ENCODE measurements at places on chromosomes 1 and 21.

DNA sequence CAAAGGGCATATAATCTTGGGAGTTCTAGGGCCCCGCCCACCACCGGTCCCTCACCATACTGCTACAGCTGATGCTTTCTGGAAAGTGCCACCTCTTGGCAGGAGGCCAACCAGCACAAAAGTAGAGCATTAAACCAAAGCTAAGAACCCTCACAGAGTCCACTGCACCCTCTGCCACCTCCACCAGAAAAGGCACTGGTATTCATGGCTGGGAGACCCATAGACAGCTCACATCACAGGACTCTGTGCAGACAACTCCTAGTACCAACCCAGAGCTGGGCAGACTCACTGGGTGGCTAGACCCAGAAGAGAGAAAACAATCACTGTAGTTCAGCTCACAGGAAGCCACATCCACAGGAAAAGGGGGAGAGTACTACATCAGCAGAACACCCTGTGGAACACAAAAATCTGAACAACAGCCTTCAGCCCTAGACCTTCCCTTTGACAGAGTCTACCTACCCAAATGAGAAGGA is 10.8 kb downstream of the THEM4 start:
- DNase-seq: peak; percentile 46

- DNase-seq: peak; percentile 95
Observed at GRCh38 chr1:109793486-109794318, 30.0 kb upstream of the EPS8L3 start.

DNA sequence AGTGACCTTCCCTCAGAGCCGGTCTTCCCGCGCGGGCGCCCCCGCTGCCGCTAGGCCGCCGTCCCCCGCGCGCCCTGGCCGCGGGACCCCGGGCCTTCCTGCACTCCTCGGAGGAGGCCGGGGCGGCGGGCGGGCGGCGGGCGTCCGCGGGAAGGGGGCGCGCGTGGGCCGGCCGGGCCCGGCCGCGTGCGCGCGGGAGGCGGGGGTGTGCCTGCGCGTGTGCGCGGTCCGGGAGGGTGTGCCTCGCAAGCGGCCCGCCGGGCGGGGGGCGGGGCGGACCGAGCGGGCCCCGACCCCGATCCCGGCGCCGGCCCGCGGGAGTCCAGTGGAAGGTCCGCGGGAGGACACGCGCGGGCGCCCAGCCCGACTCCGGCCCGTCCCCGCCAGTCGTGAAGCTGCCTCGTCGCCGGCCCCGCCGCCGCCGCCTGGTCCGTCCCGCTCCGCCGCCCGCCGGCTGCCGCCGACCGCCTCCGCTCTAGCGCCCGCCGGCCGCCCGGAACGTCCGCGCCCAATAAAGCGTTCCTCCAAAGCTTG is 438 bp downstream of the MRPS6 start:
- DNase-seq: peak; percentile 37

DNA sequence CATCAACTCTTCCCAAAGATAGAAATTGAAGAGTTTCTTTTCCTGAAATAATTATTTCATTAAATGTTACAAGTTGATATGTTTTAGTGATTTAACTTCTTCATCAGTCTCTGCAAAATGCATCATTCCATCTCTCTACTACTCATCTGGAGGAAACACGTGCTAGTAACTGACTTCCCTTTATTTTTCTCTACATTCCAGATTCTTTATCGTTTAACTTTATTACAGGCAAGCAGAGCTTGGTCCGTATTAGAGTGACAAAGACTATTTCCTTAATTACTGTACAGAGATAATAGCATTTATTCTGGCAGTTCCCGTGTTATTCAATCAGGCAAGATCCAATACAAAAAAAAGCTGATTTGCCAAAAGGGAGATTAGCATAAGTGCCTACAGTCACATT is 88.6 kb downstream of the TM2D1 start:
- DNase-seq: no peak

GRCh38 chr1:232335261-232335660 is 294.7 kb downstream of the SIPA1L2 start:
- no peak for DNase-seq

DNA sequence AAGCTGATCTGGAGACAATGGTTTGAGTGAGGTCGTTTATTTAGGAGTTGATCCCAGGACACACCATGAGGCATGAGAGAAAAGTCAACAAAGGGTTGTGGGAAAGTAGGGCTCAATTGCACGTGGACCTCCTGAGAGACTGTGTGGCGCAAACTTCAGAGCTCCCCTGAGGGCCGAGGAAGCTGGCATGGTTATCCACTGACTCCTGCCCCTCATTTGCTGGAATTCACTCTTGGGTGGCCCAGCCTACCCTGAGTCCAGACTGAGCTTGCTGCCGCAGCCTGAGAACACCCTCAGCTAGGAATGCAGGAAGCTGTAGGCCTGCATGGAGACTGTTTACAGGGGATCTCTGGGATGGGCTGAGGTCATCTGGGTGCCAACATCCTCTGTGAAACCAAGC is 301.0 kb downstream of the RWDD3 start:
- DNase-seq: no peak

GRCh38 chr1:19704247-19705113 is 39.8 kb downstream of the HTR6 start:
- DNase-seq: peak; percentile 33

DNA sequence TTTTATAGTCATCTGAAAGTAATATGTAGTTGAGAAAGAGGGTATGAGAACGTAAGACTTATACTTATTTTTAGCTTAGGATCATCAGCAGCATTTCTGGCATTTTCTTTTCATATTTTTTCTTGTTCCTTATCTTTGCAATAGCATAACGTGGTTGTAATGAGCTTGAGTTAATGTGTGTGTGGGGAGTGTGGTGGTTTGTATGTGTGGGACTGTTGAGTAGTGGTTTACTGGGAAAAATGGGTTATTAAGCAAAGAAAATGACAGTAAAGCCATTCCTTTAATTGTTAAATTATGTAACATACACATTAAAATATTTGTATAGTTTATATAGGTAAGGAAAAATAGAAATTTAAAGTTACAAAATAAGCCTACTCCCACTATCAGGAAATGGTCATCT is 15.2 kb downstream of the PIP5K1A start:
- DNase-seq: no peak

DNA sequence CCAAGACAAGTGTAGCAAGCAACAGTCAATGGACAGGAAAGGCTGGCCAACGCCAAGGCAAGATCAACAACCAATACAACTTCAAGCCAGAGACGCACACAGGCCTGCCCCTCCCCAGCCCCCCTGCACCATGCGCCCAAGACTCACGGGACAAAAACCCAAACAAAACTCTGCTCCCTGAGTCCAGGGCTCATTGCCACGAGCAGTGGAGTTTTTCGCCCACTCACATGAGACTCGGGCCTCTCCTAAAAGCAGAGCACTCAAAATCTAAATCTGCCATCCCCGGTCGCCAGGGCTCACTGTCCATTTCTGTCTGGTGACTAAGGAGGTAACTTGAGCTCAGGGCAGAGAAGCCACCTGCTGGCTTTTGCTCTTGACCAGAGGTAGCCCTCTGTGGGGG is 174.8 kb downstream of the CLIC6 start:
- no peak for DNase-seq

DNA sequence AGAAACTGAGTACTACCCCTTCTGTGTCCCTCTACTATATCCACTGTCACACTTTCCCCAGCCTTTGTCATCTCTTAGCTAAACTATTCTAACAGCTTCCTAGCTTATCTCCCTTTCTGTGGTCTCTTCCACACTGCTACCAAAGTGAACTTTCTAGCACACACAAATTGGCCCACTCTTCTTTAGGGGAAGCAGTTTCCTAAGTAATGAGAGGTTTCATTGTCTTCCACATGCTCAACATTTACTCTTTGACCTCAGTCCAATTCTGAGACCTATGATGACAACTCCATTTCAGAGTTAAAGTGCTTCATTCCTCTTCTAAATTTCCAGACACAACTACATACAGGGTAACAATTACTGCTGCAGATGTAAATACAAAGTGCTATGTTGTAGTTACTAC is 32.9 kb downstream of the SCYL3 start:
- DNase-seq: peak; percentile 13

DNA sequence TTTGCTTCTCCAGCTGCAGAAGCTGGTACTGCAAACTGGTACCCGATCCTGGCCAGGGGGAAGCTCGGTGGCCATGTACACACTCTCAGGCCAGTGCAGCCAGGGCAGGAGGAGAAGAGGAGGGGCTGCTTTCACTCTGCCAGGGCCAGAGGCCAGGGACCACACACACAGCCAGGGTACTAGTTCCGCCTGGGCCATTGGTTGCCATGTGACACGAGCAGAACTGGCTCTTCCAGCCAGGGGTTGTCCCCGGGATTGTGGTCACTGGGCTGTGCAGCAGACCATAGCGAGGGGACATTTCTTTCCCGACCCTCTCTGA is 3.7 kb upstream of the SHISAL2A start:
- no peak for DNase-seq

- no peak for DNase-seq
Observed at GRCh38 chr1:202283379-202283844, 58.3 kb downstream of the UBE2T start.

DNA sequence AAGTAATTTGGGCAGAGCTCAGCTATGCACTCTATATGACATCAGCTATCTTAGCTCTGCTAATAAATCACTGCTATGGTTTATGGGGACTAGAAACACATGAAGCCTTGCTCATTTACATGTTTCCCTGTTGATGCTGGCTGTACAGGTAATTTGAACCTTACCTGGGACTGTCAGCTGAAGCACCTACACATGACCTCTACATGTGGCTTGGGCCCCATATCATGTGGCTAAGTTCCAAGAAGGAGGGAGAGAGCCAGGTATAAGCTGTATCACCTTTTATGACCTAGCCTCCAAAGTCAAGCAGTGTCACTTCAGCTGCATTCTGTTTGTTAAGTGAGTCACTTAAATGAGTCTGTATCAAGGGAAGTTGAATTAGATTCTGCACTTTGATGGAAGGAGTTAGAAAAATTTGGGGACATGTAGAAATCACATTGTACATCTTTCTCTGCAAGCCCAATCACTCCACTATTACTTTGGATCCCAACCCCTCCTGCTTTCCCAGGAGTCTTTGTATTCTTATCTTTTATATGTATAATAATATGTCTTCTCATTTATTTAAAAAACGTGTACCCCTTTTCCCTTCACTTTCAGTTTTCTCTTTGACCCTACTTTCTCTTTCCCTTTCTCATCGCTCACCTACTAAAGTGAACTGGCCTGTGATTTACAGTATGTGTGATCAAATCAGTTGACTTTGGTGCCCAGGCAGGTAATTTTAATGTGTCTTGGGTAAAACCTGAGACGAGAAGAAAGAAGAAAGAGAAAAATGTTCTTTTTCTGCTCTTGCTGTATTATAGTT is 53.4 kb upstream of the PRKACB start:
- DNase-seq: no peak

- DNase-seq: no peak
Observed at GRCh38 chr1:187871177-187871845, 1042.6 kb downstream of the PLA2G4A start.

DNA sequence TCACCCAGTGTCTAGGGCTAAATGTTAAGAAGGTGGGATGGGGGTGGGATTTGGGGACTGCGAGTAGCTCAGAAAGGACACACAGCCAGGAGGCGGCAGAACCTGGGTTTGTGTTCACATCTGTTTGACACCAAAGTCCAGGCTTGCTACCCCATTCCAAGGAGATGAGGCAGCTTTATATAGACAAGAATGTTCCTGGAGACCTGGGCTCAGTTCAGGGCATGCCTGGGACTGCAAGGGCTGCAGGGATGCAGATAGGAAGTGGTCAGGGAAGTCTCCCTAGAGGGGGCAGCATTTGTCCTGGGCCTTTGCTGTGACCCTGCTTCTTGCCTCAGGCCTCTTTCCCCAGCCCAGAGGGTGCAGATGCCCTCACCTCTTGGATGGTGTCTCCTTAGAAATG is 16.3 kb downstream of the PADI3 start:
- DNase-seq: no peak

GRCh38 chr1:192067360-192067759 is 90.9 kb upstream of the RGS18 start:
- DNase-seq: no peak

DNA sequence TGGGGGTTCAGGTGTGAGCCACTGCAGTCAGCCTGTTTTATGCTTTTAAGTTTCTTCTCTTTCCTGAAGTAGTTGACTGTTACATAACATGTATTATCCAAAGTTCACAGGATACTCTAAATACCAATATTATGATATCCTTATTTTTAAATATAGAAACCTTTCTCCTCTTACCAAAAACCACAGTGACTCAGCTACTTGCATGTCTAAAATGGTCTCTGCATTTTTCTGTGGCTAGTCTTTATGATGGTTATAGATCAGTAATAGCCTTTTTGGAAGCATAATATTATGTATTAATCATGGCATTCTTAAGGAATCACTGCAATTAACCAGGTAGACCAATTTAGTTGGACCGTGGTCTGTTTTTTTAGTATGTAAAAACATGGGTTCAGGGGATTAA is 210.8 kb upstream of the CACYBP start:
- peak; percentile 30 for DNase-seq

- DNase-seq: no peak
Observed at GRCh38 chr1:212515329-212515760, 82.6 kb downstream of the NENF start.

- peak; percentile 54 for DNase-seq
Observed at GRCh38 chr1:40450495-40451237, 390 bp downstream of the ZFP69B start.

GRCh38 chr1:212946872-212947271 is 3.5 kb upstream of the VASH2 start:
- DNase-seq: no peak

GRCh38 chr21:41843584-41843983 is 35.6 kb downstream of the PRDM15 start:
- DNase-seq: no peak

- no peak for DNase-seq
Observed at GRCh38 chr1:184987696-184988095, 13.4 kb upstream of the NIBAN1 start.

DNA sequence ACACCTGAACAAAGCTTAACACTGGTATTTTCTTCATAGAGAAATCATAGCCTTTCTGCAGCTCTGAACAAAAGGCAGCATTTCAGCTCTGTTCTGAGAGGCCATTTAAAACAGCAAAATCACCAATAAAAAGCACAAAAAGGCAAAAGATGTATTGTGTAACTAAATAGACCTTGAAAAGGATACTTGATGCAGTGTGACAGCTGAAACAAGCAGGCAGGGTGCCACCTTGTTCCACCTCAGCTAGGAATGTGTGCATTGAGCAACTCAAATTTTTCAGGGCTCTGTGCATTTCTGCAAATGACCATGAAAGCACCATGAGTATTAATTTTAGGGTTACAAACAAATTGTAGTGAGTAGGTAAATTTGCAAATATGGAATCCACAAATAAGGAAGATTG is 65.8 kb downstream of the RHOU start:
- DNase-seq: no peak

GRCh38 chr21:16534408-16535101 is 804.8 kb downstream of the USP25 start:
- peak; percentile 34 for DNase-seq

GRCh38 chr1:164087906-164088453 is 471.0 kb upstream of the PBX1 start:
- no peak for DNase-seq

GRCh38 chr1:206583707-206584648 is 28.3 kb downstream of the EIF2D start:
- peak; percentile 79 for DNase-seq

Data from hematopoietic multipotent progenitor cell treated with erythropoietin and hydrocortisone succinate and interleukin-3 and kit ligand, for 8 days (in vitro differentiated cells).